ENCODE measurements at places on chromosomes 4 and X. TPM values are rescaled to one million over a fixed set of nuclear protein-coding genes. Genes with fewer than 3 reads are reported as not detected.

- no peak for DNase-seq
These were observed 1359.5 kb upstream of the DIAPH2 start for GRCh38 chrX:95325185-95325584.

CCSER1 gene
- polyA plus RNA-seq = 0.99 TPM

DNA sequence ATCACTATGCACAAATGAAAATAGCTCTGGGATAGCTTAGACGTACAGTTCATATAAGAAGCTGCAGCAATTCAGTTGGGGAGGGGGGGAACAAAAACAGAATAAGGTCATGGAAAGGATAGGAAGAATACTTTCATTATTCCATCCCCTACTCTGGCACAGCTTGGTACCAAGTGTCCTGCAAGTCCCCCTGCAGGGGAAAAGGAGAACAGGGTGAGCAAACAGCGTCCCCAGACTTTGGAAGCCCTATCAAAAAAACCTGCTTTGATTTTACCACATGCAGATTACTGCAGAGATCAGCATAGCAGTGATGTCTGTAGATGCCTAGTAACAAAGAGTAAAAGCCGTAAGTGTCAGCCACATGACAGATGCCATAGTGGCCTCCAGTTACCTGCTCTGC is 209.4 kb upstream of the NEIL3 start:
- DNase-seq = no peak

BEND4 gene
- polyA plus RNA-seq = 0.14 TPM

DNA sequence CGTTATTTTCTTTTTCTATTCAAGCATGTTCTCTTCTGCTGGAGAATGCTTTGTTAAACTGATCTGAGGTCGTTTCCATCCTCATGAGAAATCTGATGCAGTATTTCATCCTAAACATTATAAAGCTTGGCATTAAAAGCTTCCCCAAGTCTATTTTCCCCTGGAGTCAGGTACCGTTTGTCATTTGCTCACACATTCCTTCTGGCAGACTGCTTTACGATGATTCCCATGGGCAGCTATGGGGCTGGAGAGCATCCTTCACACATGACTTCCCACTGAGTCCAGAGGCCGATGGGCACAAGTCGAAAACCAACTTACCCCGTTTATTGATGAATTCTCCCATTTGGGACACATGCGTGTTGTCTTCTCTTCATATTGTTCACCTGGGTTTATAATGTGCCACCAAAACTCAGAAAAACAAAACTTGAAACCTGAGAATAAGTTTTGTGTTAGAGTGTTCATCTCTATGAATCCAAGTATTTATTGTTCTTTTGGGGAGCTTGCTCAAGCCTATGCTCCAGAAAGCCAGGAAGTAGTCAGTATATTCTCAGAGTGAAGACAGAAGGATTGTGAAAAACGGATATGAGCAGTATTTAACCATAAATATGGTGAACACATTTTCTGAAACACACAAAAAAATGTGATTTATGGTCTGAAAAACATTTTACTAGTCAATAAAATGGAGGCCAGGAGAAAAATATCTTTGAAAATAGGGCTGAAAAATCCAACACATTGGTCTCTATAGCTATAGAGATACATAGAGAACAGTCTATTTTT is 298.8 kb upstream of the NOCT start:
- no peak for DNase-seq

- no peak for DNase-seq
These were observed 35.4 kb upstream of the ALG13 start for GRCh38 chrX:111645607-111646006.

SOWAHB gene
- polyA plus RNA-seq = not detected

- DNase-seq = no peak
These were observed 15.4 kb downstream of the IRAK1 start for GRCh38 chrX:154004315-154004714.

DNA sequence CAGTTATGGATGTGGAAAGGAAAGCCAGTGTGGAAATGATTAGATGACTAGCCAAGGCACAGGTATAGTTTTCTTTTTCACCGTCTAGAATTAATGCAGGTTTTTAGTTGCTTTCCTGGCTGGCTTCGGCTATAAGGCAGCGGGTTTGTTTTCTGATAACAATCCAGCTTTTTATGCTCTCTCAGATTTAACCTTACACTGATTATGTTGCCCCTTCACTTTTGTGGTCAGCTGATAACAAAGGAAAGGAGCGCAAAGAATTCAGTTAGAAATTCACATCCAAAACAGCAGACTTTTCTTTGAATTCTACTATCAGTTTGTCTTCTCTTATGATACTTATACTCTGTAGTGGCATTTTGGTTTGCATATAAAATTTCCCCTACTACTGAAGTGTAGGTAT is 94.2 kb upstream of the CENPE start:
- DNase-seq = no peak

PCDH7 gene
- not detected for polyA plus RNA-seq

GRCh38 chr4:186781032-186781917 is 57.6 kb upstream of the FAT1 start:
- no peak for DNase-seq

CD38 gene
- polyA plus RNA-seq = 33.4 TPM

- DNase-seq = no peak
These were observed 27.1 kb upstream of the XK start for GRCh38 chrX:37658343-37659030.

SMARCAD1 gene
- 10.3 TPM for polyA plus RNA-seq

GRCh38 chr4:102469806-102470205 is 31.4 kb upstream of the NFKB1 start:
- no peak for DNase-seq

- no peak for DNase-seq
These were observed 195.2 kb upstream of the ANXA10 start for GRCh38 chr4:167897116-167897515.

ALAS2 gene
- 8.6 TPM for polyA plus RNA-seq

- DNase-seq = no peak
These were observed 179.6 kb upstream of the NOCT start for GRCh38 chr4:138835832-138836533.

PAGE1 gene
- polyA plus RNA-seq = not detected

GATA1 gene
- polyA plus RNA-seq = not detected

DNA sequence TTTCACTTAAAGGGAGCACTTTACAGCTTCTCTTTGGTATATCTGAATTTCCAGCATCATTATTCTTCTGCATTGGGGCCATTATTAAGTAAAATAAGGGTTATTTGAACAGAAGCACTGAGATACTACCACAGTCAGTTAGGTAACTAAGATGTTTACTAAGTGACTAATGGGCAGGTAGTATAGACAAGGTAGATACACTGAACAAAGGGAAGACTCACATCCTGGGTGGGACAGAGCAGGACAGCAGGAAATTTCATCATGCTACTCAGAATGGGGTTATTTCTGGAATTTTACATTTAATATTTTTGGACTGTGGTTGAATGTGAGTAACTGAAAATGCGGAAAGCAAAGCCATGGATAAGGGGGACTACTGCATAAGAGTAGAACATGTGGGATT is 316.0 kb downstream of the CCSER1 start:
- DNase-seq = no peak

SPANXN4 gene
- polyA plus RNA-seq = not detected

GRCh38 chr4:40462326-40462725 is 127.2 kb downstream of the CHRNA9 start:
- DNase-seq = no peak

- no peak for DNase-seq
These were observed 90.6 kb downstream of the MID1IP1 start for GRCh38 chrX:38891641-38892413.

DNA sequence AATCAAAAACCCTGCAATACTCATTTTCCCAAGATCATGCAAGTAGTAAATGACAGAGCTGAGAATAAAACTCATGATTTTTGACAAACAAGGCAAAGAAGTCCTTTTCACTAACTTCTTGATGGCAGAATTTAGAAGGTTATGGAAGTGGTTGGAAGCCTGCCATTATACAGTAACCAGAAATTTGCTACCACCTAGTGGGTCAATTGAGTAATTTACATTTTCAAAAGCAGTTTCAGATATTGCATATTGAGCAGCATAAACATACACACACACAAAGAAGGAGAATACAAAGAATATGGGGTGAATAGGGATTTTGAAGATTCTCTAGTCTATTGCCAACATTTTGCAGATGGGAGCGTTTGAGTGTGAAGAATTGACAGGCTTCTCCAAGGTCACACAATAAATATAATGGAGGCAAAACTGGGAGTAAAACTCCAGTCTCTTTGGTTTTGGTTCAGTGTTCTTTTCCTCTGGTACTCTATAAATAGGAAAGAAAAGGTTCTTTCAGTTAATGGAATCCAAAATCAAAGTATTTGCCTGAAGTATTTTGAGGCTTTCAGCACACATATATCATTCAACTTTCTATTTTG is 70.2 kb downstream of the GC start:
- peak; percentile 17 for DNase-seq

- DNase-seq = no peak
These were observed 75.2 kb downstream of the ARHGEF38 start for GRCh38 chr4:105627620-105628019.

GRCh38 chrX:82333575-82333974 is 1131.7 kb downstream of the SH3BGRL start:
- DNase-seq = no peak

Data from immature natural killer cell (primary cell).